H4 (cell line): ENCODE measurements at places on chromosomes 6 and 20.

DNA sequence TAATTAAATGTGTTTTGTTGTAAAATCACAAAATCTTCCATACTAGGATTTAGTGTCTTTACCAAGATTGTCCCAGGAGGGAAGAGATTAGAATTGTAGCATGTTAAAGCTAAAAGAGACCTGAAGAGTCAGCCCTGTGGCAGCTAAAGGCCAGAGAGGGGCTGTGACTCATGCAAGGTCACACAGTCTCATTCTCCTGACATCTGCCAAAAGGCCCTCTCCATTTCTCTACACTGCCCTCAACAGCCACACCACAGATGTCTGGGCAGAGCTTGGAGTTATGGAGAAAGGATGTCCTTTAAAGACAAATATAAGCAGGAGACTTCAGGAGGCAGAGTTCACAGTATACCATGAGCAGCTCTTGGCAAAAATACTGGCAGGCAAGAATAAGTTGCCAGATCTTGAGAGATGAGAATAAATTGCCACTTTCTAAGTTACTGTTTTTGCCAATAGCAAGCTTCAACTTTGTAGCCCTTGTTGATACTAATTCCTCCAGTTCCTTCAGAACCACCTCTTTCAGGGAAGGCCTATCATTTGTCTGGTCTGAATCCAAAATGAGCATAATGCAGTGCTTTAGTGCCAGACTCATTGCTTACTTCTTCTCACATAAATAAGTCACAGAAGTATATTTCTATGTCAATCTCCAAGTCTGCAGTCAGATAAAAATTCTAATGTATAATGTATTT is 41.7 kb downstream of the AKIRIN2 start:
- no peak for DNase-seq

GRCh38 chr6:109945091-109945490 is 33.0 kb upstream of the GPR6 start:
- DNase-seq = no peak

- DNase-seq = no peak
These were observed 35.9 kb upstream of the RAB23 start for GRCh38 chr6:57257911-57258541.

DNA sequence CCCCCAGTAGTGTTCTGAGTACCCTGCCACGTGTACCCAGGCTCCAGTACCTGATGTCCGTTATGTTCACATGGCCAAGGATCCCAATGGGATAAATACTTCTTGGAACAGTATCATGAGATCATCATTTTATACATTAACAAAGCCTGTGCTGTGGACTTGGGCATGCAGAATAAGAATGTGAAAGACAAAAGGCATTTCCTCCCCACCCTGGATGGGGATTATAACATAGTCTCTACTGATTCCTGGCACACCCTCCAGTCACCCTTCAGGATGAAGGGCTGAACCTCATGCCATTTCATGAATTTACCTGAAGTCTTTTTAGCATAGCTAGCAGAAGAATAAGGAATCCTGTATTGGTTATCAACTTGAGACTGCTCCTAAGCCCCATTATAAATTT is 2.8 kb downstream of the TNFRSF21 start:
- DNase-seq = no peak

DNA sequence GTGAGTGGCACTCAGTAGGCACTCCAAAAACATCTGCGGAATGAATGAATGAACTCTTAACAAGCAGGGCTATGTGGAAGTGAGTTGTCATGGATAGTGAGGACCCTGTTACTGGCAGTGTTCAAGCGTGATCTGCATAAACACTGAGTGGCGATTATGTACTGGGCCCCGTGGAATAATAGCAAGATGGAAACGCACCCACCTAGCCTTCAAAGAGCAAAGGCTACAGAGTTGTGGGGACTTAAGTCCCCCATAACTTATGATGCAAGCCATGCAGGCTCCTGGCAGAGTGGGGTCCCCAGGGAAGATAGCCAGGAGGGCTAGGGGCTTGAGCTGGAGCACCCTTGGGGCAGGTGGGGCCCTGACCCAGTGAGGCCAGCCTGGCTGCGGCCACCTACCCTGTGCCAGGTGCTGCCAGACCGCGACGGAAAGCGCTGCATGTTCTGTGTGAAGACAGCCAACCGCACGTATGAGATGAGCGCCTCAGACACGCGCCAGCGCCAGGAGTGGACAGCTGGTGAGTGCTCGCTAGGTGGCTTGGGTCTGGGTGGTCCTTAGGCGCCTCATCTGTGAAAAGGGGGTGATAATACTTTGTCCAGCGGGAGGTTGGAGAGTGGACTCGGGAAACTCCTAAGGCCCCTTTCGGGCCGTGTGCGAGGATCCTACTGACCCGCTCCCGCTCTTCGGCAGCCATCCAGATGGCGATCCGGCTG is 20.0 kb downstream of the DEF6 start:
- DNase-seq = no peak

- DNase-seq = no peak
These were observed 9.8 kb upstream of the GGTLC1 start for GRCh38 chr20:23998392-23998791.

- DNase-seq = no peak
These were observed 46.6 kb downstream of the NOL4L start for GRCh38 chr20:32538526-32538939.

GRCh38 chr20:43983904-43984361 is 69.3 kb downstream of the TOX2 start:
- no peak for DNase-seq

DNA sequence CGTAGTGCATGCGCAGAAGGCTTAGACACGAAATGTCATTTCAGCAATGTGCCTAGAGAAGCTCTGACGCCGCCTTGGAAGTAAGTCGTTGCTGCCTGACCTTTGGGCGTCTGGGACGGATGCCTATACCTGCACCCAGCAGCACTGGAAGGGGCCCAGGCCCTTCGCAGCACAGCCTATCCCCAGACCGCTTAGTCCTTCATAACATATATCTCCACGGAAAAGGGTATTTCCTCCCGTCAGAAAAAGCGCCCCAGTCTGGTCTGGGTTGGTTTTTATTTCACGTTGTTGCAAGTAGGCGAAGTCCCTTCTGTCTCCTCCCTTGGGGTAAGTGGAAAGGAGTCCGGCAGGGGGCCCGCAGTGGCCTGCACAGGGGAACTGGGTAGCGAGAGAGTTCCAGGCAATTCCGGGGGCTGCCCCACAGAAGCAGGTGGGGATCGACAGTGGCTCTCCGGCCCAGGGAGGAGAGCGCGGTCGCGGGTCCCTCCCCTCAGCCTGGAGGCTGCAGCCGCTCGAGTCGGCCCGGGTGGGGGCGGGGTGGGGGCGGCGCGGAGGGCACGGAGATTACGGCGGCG is 559 bp upstream of the EYA4 start:
- DNase-seq = peak; percentile 53

GRCh38 chr20:58965270-58966064 is 15.6 kb upstream of the NELFCD start:
- DNase-seq = no peak

DNA sequence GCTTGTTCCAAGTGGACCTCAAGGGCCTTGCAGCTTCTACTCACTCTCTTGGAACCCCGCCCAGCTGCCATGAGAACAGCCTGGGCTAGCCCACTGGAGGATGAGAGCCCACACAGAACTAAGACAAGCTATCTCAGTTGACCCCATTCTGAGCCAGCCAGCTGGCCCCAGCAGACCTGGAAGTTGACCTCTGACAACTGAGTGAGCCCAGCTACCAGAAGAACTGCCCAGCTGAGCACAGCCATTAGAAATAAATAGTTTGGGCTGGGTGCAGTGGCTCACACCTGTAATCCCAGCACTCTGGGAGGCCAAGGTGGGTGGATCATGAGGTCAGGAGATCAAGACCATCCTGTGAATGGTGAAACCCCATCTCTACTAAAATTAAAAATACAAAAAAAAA is 37.1 kb downstream of the SNX5 start:
- no peak for DNase-seq

GRCh38 chr6:157210954-157211353 is 112.4 kb downstream of the TMEM242 start:
- DNase-seq = no peak

GRCh38 chr20:61937146-61937962 is 128.3 kb downstream of the TAF4 start:
- DNase-seq = no peak

DNA sequence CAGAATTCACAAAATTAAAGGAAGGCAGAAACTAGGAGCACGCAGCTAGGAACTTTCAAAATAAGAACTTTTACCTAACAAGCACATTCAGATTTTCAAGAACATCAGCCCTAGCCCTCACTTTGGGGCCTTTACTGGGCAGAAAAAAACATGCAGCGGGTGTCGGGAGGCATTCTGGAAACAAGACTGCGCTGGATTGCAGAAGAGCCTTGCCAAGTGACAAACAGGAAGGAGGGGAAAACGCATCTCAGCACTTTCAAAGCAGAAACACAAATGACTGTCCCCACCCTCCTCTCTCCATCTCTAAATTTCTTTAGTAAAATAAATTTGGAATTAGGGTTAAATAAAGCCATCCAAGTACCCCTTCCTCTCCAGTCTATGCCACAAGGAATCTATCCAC is 74.6 kb upstream of the RREB1 start:
- DNase-seq = no peak

GRCh38 chr20:63547725-63548480 is at the start of gene SRMS:
Gene SRMS (minus strand): TSS chr20:63547749. CDS start chr20:63547463, 286 bp downstream.
- no peak for DNase-seq

DNA sequence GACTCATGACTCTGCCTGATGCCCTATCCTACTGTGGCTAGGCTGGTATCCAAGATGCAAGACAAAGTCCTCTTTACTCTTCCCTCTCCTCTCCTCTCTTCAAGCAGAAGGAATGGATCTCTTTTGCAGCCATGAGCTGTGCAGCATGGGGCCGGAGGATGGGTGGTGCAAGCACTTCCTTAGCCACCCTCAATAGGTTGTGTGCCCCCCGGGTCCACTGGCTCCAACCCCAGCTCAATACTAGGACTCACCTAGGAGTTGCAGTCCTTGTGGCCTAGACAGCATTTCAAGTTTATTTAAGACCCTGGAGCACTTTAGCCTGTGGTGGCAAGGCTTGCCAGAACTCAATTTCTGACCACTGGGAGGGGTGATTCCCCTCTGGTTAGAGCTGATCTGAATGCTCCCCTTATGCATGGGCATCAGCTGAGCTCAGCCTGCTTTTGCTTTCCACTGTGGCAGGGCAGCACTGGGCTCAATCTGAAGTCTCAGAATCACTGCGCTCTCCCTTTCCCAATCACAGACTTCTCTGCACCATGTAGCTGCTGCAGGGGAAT is 29.0 kb upstream of the GRM4 start:
- no peak for DNase-seq

GRCh38 chr6:37897321-37897720 is 77.8 kb downstream of the ZFAND3 start:
- no peak for DNase-seq

GRCh38 chr20:6006603-6006949 is 47.3 kb downstream of the LRRN4 start:
- DNase-seq = no peak

GRCh38 chr6:156899071-156899470 is 121.9 kb downstream of the ARID1B start:
- DNase-seq = no peak

GRCh38 chr6:92011681-92012245 is 1407.6 kb downstream of the EPHA7 start:
- no peak for DNase-seq

GRCh38 chr6:62980093-62980492 is 231.2 kb upstream of the FKBP1C start:
- no peak for DNase-seq

DNA sequence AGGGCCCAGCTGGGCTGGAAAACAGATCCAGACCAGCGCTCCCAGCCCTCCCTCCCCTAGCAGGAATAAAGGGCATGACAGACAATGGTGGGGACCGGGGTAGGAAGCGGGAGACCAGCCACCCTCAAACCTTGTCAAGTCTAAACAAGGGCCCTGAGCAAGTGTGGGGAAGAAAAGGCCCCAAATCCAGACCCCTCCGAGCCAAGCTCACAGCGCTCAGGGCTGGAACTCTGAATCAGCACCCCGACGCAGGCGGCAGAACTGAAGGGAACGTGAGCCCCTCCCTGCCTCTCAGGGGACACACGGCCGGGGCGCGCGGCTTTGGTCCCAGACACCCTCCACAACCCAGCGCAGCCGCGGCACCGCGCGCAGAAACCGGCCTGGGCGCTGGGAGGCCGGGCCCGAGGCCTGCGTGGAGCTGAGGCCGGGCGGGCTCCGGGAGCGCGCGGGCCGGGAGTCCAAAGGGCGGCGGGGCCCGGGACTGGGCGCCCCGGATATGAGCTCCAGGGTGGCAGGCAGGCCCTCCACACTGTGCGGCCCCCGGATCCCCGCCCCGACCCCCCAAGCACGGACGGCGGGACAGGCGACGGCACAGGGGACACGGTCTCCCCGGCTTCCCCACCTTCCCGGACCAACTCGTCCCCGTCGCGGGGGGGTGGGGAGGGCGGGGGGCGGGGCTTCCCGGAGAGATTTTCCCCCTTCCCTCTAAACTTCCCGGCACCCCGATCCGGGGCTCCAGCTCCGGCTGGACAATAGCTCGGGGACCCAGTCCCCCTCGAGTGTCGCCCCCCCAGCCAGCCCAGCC is 641 bp downstream of the TEAD3 start:
- no peak for DNase-seq

- DNase-seq = no peak
These were observed 44.9 kb downstream of the KCTD20 start for GRCh38 chr6:36487698-36488097.

GRCh38 chr6:22670605-22671004 is 101.2 kb downstream of the HDGFL1 start:
- DNase-seq = no peak

DNA sequence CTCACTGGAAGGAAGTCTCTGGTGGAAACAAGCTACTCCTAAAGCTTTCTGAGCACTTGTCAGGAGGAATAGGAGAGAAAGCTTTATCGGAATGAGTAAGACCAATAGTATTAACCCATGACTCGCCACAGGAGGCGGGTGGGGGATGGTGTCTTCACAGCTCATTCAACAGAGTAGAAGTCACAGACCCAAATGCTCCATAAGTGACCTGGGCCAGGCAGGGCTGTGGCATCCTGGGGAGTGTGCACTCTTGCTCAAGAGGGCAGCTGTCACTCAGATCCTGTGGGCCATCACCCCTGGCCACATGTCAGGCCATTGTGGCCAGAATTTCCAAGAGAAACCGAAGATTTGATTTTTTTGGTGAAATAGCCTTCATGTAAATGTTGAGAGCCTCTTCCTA is 116.0 kb downstream of the SYCP2 start:
- no peak for DNase-seq

DNA sequence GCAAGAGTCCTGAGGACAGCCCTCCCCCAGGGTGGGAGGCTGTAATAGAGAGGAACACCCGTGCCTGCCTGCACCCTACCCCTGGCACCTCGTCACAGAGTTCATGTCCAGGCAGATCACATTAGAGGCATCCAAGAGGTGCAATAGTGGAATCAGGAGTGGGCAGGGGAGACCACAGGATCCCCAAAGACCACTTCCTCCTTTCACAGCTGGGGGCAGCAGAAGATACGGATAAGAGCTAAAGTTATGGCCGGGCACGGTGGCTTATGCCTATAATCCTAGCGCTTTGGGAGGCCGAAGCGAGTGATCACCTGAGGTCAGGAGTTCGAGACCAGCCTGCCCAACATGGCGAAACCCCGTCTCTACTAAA is 1.5 kb upstream of the CAPN11 start:
- DNase-seq = no peak

- peak; percentile 32 for DNase-seq
These were observed 93.6 kb downstream of the KHDC1L start for GRCh38 chr6:73131706-73132105.

- DNase-seq = no peak
These were observed 40.3 kb upstream of the OGFRL1 start for GRCh38 chr6:71248306-71248765.
